Activated B cell treated with CpG ODN at 0.5 μM for 24 hours (primary cell): ENCODE measurements at places on chromosomes 6 and 20. TPM values are rescaled to one million over a fixed set of nuclear protein-coding genes. Genes with fewer than 3 reads are reported as not detected.

DNA sequence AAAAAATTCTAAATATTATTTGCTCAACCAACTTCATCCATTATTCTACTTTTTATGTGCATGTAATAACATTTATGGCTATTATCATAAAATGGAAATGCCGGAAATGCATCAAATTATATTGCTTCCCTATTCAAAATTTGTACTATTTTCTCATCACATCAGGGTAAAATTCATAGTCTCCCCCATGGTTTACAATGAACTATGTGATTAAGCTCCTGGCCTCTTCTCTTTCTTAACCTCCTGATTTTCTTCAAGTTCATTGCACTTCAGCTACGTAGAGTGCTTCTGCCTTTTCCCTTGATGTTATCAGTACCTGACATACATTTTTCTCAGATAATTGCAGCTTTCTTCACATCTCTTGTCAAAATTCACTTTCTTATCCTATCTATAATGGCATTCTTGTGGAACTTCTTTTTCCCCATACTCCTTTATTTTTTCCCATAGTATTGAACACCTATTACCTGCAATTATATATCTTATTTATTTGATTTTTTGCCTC is 699.1 kb upstream of the ADGRB3 start:
- DNase-seq: no peak

The C6orf163 gene
- 5.7 and 6.8 TPM in 2 replicates for total RNA-seq

DNA sequence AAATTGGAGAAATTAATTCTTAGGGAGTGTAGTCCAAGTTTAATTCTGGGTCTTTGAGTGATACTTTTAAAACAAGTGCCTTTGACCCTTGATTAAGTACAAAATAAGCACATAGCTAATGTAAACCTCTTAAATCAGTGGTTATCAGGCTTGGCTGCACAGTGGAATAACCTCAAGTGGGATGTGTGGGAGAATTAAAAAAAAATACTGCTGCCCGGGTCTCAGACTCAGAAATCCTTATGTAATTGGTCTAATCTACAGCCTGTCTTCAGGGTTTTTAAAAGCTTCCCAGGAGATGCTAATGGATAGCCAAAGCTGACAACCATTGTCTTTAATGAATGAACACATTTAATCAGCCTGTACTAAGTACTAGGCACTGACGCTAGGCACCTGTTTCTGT is 28.5 kb upstream of the TMEM14A start:
- DNase-seq: no peak

The LY6G6C gene
- total RNA-seq: not detected in 2 replicates

DNA sequence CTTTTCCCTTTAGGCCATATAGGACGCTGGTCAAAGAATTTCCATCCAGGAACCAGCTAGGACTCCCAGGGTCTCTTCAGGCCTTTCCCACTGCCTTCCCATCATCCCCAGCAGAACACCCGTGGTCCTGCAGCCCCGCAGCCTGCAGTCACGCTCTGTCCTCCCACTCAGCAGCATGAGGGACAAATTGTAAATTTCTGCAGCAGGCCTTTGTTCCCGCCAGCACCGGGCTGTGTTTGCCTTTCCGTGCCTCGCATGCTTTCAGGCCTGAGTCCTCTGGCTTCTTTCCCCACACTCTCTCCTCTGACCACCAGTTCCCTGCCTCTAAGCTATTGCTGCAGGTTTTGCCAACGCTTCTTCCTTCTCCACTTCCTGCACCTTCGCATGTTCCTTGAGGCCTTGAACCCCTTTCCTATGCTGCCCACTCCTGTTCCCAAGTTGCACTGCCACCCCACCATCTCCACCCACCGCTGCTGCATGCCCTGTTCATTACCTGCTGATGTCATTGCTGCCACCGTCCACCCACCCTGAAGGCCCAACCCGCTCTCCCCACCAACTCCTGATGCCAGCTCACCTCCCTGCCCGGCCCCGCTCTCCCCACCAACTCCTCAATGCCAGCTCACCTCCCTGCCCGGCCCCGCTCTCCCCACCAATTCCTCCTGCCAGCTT is 49.8 kb downstream of the RNASET2 start:
- no peak for DNase-seq

DNA sequence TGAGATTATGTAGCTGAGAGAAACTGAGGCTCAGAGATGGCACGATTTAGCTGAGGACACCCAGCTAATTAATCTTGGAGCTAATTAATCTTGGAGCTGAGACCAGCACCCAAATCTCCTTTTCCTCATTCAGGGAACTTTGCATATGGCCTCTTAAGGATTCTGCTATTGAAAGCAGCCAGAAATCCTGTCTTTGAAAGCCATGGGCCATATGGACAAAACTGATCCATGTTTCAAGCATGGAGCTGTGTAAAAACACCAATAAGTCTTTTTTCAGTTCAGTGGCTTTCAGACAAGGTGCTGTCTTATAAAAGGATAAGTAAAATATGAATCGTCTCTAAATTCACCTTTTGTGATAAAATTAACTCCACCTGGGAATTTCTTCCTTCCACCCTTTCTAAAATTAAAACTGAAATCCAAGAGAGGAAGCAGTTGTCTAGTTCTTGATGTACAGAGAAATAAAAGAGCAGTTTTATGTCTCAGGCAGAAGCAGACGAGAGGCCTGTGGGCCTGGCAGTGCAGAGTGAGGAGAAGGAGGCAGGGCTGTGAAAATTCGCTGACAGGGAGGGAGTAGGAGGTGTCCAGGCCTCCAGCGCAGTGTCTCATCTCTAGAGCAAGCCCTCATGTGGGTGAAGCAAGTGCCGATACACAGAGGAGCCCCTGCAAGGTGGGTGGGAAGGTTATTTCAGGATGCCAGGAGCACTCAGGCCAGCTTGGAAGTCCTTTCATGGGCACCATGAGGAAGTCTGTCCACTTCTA is 266.9 kb downstream of the UST start:
- no peak for DNase-seq

The DSP gene
- 0.02 TPM in 2 replicates for total RNA-seq

DNA sequence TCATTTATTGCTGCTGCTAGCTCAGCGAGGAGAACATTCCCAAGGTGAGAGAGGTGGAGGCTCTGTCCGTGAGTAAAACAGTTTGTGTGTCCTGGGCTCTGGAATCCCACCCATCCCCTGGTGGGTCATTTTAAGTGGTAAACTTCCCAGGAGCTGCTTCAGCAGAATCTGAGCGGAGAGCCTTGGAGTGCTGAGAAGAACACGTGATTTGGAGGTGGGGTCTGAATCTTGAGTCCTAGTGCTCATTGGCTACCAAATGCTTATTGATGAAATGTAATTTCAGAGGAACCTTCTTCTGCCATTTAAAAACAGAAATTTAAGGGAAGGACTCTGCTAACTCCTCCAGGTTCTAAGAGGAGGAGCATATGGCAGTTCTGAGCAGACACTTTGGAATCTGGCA is 132.4 kb downstream of the CDH26 start:
- DNase-seq: no peak

GRCh38 chr6:136365776-136366354 is 76.2 kb upstream of the BCLAF1 start:
- DNase-seq: no peak

- no peak for DNase-seq
Observed at GRCh38 chr6:148884461-148884860, 137.6 kb downstream of the UST start.

The C6orf132 gene
- not detected in 2 replicates for total RNA-seq

GRCh38 chr6:63066055-63066704 is 145.1 kb upstream of the FKBP1C start:
- DNase-seq: no peak

The LATS1 gene
- 34.6 and 42.0 TPM in 2 replicates for total RNA-seq

- DNase-seq: no peak
Observed at GRCh38 chr20:56989516-56989915, 276.9 kb downstream of the BMP7 start.
